ENCODE measurements at places on chromosomes 2 and 18.

DNA sequence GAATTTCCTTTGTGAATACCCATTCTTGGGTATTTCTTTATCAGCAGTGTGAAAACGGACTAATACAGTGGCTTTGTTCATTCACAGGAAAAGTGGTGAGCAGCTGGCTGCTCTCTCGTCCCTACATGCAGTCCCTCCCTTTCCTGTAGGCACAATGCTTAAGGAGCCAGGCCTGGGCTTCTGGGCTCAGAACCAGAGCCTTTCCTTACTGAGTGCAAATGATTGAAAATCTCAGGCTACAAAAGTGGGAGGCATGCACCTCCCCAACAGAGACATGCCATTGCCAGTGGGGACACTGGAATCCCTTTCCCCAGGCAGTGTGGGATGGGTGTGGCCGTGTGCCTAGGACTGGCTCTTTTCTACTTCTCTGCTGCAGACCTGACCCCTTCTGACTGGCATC lies 61.3 kb downstream of the MCFD2 start:
- no peak for DNase-seq

GRCh38 chr2:177254433-177255226 lies 9.9 kb downstream of the NFE2L2 start:
- DNase-seq: no peak

DNA sequence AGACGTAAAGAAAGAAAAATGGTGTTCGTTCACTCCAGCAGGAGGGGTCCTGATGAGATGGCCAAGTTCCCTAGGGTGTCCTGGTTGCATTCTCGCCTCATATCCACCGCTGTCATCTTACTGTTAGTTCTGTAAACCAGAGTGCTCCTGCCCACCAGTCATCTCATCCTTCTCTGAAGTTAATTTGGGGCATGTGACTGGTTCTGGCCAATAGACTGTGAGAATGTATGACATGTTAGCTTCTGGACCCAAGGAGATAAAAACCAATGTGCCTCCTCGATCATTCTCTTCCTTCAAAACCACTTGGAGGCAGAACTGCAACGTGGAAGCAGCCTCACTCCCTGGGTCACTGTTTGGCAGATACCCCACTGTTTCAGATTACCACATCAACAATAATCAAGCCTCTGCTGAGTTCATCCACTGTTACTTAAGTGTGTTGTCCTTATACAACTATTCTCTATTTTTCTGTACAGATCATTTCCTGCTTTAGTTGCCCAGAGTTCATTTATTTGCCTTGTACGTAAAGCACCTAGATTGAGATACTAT lies 759.1 kb downstream of the TSN start:
- DNase-seq: no peak

DNA sequence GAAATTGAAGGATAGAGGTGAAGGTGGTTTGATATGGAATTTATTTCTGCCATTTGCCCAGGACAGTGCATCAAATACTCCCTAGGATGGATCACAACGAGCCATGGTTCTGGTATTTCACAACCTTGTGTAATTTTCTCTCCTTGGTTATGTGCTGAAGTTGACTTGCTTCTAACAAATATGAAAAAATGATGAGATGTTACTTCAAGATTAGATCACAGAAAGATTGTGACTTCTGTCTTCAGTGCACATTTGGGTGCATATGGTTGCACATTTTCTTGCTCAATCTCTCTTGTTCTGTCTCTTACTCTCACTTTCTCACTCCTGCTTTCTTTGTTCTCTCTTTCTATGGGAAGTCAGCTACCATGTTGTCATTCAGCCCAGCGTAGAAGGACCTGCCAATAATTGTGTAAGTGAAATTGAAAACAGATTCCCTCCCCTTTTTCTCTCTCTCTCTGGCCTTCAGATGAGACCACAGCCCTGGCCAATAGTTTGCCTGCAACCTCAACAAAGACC lies 104.6 kb upstream of the RMDN2 start:
- no peak for DNase-seq

DNA sequence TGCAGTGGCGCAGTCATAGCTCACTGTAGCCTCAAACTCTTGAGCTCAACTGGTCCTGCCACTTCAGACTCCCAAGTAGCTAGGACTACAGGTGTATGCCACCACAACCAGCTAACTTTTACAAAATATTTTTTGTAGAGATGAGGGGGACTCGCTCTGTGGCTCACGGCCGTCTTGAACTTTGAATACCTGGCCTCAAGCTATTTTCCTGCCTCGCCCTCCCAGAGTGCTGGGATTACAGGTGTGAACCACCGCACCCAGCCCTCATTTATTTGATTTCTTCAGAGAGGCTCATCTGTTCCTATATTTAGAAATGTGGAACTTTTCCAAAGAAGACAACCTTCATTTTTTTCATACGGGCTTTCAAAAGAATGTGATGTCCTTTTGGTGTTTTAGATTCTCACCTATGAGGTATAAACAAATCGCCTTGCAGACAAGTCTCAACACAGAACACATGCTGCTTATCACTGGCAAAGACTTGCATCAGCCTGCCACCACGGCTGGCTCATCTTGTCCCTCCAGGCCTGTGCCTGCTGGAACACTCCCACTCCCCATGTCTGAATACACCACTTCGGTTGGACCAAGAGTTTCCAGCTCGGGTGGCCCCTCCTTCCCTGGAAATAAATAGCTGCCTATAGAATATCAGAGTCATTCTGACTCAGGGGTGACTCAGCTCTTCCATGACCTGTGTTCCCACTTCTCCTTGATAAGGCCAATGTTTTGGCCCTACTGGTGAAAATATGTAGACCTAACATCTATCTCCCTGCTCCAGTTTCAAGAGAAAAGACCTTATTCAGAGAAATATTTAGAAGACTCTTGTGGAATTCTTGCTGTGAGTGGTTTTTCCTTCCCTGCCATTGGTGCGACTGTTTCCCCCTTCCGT lies 202.6 kb downstream of the TGIF1 start:
- DNase-seq: peak; percentile 24

DNA sequence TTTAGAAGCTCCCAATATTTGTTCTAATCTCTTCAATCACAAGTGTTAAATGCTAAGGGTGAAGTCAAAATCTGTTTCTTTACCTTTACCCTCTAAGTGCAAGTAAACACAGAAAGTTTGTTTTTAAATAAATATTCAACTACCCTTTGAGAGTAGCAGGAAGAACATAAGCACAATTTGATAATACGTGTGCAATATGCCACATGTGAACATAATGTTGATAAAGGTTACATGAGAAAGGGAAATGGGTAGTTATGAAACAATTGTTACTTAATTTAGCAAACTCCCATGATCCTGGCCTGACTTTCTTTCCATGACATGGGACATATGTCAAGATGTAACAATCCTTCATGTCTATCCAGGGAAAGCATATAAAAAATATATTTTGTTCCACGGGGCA lies 7.1 kb downstream of the SPRED2 start:
- no peak for DNase-seq

DNA sequence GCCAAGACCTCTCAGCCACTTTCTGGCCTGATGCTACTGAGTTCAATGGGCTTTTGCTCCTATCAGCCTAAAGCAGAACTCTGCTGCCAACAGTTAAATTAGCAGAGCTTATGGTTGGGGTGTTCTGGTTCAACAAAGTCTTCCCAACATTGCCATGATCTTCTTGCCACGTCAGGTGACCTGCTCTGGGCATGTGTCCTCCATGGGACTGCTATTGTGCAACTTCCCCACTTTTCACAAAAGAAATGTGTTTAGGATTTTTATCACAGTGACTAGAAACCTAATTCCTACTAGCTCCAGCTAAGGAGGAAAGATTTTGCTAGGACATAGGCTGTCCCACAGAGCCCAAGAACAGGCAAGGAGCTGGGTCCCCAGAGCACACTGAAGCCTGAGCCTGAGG lies 56.4 kb downstream of the ALK start:
- no peak for DNase-seq

Data from activated T-helper 1 cell treated with anti-CD3 and anti-CD28 coated beads, Interleukin-2, amount 50 U/mL, for 16 hours (primary cell).